CD4-positive, CD25-positive, alpha-beta regulatory T cell (primary cell): ENCODE measurements at places on chromosomes 11 and 22. TPM values are rescaled to one million over a fixed set of nuclear protein-coding genes. Genes with fewer than 3 reads are reported as not detected.

GRCh38 chr11:68076371-68077042 is 37.7 kb downstream of the TCIRG1 start:
- DNase-seq = no peak
- no peak overlapping the region for H3K27ac ChIP-seq
- no peaks in the 10 kb centered on the region for H3K4me1 ChIP-seq
- no peak overlapping the region for H3K4me3 ChIP-seq
- H3K36me3 ChIP-seq = no peaks in the 10 kb centered on the region
- H3K27me3 ChIP-seq = no peaks in the 10 kb centered on the region

DNA sequence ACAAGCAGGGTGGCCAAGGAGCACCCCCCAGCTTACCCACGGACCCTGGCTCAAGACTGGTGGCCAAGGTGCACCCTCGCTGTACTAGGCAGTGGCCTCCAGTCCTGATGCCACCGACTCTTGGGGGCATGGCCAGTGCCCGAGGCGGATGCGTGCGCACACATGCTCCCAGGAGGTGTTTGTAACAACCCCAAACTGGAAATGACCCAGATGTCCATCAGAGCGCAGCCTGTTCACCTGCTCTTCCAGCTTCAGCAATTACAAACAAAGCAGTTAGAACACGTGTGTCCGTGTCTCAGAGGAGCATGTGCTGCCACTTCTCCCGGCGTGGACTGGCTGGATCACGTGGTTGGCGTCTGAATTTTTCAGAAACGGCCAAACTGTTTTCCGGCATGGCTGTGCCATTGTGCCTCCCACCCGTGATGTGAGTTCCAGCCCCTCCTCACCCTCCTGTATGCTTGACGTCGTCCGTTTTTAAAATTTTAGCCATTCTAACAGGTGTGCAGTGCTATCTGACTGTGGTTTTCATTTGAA is 7.1 kb upstream of the MUC6 start:
- DNase-seq = no peak
- H3K4me3 ChIP-seq = no peak overlapping the region
- H3K27me3 ChIP-seq = no peaks in the 10 kb centered on the region
- H3K27ac ChIP-seq = no peak overlapping the region
- no peaks in the 10 kb centered on the region for H3K4me1 ChIP-seq

- H3K4me3 ChIP-seq = peak overlapping the region; percentile 51
- peak; percentile 36 for DNase-seq
- H3K27me3 ChIP-seq = no peaks in the 10 kb centered on the region
- H3K4me1 ChIP-seq = peaks cover 12% of the 10 kb centered on the region
These were observed 9.9 kb upstream of the MICALL1 start for GRCh38 chr22:37896181-37896592.

DNA sequence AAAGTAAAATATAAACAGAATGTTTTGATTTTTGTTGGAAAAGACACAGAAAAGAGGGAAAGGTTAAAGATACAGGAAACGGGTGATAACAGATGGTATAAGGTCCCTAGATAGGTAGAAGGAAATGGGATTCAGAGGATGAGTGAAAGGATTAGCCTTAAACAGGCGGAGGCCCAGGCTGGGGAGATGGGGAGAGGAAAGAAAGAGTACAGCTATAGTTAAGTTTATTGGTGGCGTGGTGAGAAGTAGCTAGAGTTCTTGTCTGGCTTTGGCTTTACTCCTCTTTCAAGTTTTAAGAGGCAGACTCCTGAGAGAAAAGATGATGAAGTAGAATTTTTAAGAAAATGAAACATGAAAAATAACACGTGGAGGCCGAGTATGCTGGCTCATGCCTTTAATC is 13.7 kb downstream of the ZBTB44 start:
- H3K36me3 ChIP-seq = peaks cover 6% of the 10 kb centered on the region
- H3K4me3 ChIP-seq = no peak overlapping the region
- H3K27ac ChIP-seq = no peak overlapping the region
- DNase-seq = no peak

- H3K4me1 ChIP-seq = peaks cover 13% of the 10 kb centered on the region
- H3K27ac ChIP-seq = no peak overlapping the region
- H3K27me3 ChIP-seq = peaks cover 11% of the 10 kb centered on the region
- H3K4me3 ChIP-seq = no peak overlapping the region
- no peaks in the 10 kb centered on the region for H3K36me3 ChIP-seq
These were observed 36.3 kb downstream of the PDE2A start for GRCh38 chr11:72637926-72638325.

DNA sequence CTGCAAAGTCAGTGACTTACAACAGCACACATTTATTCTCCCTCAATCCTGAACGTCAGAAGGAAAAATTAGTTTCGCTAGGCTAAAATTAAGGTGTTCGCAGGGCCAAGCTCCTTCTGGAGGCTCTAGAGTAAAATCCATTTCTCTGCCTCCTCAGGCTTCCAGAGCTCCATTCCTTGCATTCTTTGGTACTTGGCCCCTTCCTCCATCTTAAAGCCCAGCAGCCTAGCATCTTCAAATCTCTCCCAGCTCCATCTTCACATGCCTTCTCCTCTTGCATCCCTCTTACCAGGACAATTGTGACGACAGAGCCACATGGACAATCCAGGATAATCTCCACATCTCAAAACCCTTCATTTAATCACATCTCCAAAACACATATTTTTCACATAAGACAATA is 165.0 kb downstream of the GRIA4 start:
- no peaks in the 10 kb centered on the region for H3K36me3 ChIP-seq
- no peak overlapping the region for H3K4me3 ChIP-seq
- DNase-seq = no peak
- no peaks in the 10 kb centered on the region for H3K27me3 ChIP-seq
- no peak overlapping the region for H3K27ac ChIP-seq

DNA sequence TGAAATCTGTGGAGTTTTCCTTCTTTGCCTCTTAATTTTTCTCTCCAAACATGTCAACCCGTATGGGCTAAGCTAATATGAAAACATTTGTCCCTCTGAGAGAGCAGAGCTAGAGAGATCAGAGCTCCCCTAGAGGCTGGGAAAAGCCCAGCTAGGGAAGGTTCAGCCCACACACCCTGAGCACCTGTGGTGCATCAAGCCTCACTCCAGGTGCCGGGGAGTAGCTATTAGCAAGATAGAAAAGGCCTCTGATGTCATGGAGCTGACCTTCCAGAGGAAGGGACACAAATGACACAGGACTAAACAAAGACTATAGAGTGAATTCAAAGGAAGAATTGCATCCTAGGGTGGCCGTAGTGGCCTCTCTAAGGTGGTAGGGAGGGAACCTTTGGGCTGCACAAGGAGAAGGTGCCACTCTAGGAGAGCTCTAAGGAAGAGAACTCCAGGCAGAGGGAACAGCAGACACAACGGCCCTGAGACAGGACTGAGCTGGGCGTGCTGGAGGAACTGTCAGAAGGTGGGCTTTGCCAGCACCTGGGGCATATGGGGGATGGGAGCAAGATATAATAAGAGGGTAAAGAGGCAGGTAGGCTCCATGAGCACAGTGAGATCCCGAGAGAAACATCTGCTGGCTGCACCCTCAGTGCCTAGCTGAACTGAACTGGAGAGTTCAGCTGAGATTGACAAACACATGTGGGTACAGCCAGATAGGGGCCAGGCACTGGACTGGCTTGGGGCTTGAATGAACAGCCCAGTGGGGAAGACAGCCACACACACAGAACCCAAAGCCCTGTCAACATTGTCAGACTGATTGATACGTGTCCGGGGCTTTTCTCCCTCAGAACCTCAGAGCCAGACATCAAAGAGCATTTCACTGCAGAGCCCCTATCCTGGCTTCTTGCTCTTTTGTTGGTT is 65.5 kb upstream of the DRD2 start:
- no peak overlapping the region for H3K4me3 ChIP-seq
- no peak for DNase-seq
- peaks cover 2% of the 10 kb centered on the region for H3K27me3 ChIP-seq
- no peaks in the 10 kb centered on the region for H3K4me1 ChIP-seq

- peak; percentile 75 for DNase-seq
- H3K36me3 ChIP-seq = no peaks in the 10 kb centered on the region
- peak overlapping the region; percentile 93 for H3K4me3 ChIP-seq
- peaks cover 91% of the 10 kb centered on the region for H3K4me1 ChIP-seq
These were observed 2.9 kb upstream of the BID start for GRCh38 chr22:17777005-17777716.

- no peak overlapping the region for H3K4me3 ChIP-seq
- no peaks in the 10 kb centered on the region for H3K27me3 ChIP-seq
These were observed 60.0 kb downstream of the DKK3 start for GRCh38 chr11:11948242-11948947.

GRCh38 chr11:29985248-29985647 is 31.6 kb downstream of the KCNA4 start:
- DNase-seq = no peak
- H3K4me3 ChIP-seq = no peak overlapping the region
- H3K27me3 ChIP-seq = no peaks in the 10 kb centered on the region
- H3K27ac ChIP-seq = no peak overlapping the region
- no peaks in the 10 kb centered on the region for H3K4me1 ChIP-seq

DNA sequence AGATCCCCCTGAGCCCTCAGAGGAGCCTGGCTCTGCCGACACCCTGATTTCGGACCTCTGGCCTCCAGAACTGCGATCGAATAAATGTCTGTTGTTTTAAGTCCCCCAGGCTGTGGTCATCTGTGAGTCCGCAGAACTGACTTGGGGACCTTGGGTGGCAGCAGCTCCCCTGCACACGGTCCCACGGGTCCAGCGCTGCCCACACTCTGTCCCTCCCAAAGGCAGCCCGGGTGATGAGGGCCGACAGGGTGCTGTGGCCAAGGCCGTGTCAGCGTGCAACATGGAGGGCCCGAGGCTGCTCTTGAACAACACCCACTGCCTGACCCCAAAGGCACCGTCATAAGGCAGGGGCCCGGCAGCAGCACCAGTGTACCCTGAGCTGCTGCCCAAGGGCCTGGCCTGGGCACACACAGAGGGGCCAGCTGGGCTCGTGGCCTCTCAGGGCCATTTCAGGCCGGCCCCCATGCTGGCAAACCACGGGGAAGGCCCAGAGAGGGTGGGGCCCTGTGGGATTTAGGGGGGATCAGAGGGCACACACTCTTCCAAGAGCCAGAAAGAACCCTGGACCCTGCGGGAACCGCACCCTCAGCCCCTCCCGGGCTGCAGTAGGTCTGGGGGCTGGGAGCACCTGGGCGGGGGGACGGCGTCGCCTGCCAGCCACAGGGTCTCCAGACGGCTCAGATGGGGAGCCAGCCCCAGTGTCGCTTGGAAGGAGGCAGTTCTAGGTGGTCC is 77.1 kb upstream of the PRR5 start:
- no peak for DNase-seq
- H3K4me3 ChIP-seq = no peak overlapping the region
- peaks cover 15% of the 10 kb centered on the region for H3K4me1 ChIP-seq
- no peaks in the 10 kb centered on the region for H3K36me3 ChIP-seq
- no peaks in the 10 kb centered on the region for H3K27me3 ChIP-seq
- no peak overlapping the region for H3K27ac ChIP-seq

DNA sequence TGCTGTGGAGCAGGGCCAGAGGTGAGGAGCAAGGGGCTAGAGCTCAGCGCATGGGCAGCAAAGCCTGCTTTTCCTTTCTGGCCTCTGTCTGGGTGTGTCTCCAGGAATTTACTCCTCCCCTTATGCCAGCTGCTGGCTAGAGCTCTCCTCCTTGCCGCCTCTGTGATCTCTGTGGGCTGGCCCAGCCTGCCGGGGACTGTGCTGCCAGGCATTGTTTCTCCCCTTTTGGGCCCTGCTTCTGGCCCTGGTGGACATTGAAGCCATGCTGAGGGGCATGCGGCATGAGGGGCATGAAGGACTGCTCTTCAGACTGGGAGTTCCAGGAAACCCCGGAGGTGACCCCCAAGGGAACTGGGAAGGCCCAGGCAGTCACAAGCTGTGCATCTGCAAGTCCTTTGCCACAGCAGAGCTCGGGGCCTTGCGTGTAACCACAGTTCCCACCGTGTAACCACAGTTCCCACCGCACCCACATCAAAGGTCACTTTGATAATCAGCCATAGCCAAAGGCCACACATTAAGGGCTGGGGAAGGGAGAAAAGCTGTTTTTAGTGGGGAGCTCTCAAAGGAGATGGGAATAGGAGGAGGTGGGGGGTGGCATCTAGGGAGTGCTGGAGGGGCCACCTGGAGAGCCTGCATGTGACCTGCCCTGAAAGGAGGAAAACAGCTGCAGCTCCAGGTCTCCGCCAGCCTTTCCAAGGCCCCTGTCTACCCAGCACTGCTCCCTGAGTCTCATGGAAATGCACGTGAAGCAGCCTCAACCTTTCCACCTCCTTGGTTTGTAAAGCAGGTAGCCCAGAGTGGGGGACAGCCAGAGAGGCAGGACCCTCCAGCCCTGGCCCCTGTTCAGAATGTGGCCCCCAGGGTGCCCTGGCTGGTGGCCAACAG is 62.3 kb downstream of the PPFIBP2 start:
- H3K36me3 ChIP-seq = no peaks in the 10 kb centered on the region

GRCh38 chr11:134727204-134727603 is 315.2 kb upstream of the B3GAT1 start:
- no peaks in the 10 kb centered on the region for H3K36me3 ChIP-seq
- no peaks in the 10 kb centered on the region for H3K27me3 ChIP-seq
- no peaks in the 10 kb centered on the region for H3K4me1 ChIP-seq
- no peak overlapping the region for H3K27ac ChIP-seq

DNA sequence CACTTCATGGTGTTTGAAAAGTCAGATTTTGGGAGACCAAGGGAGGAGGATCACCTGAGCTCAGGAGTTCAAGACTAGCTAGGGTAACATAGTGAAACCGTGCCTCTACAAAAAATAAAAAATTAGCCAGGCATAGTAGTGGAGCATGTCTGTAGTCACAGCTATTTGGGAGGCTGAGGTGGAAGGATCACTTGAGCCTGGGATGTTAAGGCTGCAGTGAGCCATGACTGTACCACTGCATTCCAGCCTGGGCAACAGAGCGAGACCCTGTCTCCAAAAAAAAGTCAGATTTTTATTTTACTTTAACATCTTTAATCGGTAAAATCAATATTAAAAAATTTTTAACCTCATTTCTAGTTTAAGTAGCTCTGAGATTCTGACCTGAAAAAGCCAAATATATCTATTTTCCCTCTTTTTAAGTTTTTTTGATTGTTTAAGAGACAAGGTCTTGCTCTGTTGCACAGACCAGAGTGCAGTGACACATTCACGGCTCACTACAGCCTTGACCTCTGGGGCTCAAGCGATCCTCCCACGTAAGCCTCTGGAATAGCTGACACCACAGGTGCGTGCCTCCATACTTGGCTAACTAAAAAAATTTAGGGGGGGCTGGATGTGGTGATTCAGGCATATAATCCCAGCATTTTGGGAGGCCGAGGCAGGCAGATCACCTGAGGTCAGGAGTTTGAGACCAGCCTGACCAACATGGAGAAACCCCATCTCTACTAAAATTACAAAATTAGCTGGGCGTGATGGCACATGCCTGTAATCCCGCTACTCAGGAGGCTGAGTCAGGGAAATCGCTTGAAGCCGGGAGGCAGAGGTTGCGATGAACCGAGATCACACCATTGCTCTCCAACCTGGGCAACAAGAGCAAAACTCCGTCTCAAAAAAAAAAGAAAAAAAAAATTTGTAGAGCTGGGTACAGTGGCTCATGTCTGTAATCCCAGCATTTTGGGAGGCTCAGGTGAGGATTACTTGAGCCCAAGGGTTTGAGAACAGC is 48.4 kb downstream of the SFI1 start:
- no peak for DNase-seq
- no peaks in the 10 kb centered on the region for H3K4me1 ChIP-seq
- no peak overlapping the region for H3K27ac ChIP-seq
- H3K4me3 ChIP-seq = no peak overlapping the region

The RBMXL2 gene
- not detected for total RNA-seq

The LMO2 gene
- 1.9 TPM for total RNA-seq

The TSSK2 gene
- not detected for total RNA-seq
